NCI-H1105 treated with DMSO at 0.1 percent for 48 hours (cell line): ENCODE measurements at places on chromosomes 3 and 15.
A peak's percentile ranks its signal among the peaks of the same experiment; 100 is the strongest.

DNA sequence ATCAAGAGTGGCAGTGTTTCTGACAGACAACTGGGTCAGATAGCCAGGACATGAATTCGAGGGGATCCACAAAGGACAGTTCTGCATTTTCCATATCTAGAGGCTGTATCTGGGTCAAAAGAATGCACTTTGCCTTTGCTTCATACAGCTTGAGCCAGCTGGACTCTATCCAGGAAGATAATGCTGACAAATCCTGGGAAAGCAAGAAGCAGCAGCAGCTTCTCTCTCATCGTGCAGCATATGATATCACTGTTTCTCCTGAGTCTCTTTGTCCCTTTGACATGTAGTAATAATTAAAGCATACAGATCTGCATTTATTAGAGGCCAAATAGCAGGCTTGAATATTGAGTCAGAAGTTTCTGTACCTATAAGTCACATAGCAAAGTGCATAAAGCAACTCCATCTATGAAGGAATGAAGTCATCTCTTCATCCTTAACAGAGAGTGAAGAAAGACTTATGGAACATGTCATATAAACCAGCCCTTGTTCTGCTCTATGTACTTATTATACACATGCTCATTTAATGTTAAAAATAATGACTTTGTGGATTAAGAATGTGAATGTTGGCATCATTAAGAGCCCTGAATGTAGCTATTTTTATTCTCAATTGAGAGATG is 236.8 kb upstream of the GBE1 start:
- DNase-seq = peak; percentile 17

- DNase-seq = no peak
Measured at GRCh38 chr3:164416491-164417222, 661.6 kb downstream of the SI start.

DNA sequence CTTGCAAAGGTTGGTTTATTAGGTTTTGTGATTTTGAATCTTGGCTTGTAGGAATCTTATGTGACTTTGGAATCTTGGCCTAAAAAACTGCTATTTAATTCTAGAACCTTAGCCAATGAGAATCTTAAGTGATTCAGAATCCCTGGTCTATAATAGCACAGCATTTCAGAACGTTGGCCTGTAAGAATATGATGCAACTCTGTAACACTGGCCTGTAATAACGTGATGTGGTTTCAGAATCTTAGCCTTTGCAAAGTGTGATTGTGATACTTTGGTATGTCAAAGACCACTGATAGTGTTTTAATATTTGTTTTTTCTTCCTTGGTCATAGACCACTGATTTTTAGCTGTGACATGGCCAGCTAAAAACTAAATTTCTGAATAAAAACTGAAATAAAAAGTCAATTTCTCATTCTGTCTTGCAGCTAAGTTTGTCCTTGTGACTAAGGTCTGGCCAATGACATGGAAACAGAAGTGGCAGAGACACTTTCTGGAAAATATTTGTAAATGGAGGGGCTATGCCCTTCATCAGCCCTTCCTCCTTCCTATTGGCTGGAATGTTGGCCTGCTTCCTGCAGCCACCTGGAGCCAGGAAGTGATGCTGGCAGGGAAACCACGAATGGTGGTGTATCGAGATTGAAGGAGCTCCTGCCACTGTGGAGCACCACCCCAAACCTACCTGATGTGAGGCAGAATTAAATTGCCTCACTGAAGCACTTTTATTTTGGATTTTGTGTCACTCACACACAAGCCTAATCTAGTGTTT is 42.3 kb upstream of the CORO2B start:
- DNase-seq = no peak

GRCh38 chr15:60869851-60870250 is 359.3 kb downstream of the RORA start:
- no peak for DNase-seq

DNA sequence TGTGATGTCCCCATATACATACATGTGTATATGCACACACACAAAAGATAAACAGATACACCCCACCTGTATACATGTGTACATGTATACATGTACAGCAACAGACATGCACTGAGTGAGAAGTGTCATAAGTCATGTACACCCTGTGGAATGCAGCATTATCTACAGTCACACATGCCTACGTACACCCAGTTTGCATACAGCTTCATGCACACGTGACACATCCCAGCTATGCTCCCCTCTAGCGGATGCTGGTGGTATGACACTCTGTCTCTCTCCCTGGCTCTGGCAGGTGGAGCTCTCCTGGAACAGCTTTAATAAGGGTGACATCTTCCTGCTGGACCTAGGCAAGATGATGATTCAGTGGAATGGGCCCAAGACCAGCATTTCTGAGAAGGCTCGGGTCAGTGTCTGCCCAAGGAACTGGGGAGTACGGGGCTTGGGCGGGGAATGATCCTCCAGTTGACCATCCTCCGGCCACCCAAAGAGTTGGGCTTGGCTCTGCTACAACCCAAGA is 6.3 kb downstream of the VILL start:
- DNase-seq = peak; percentile 45

GRCh38 chr3:153448151-153448829 is 286.3 kb downstream of the RAP2B start:
- DNase-seq = no peak

- DNase-seq = no peak
Measured at GRCh38 chr3:173653781-173654180, 256.2 kb downstream of the NLGN1 start.

- no peak for DNase-seq
Measured at GRCh38 chr3:139988472-139989156, 53.6 kb downstream of the CLSTN2 start.

- no peak for DNase-seq
Measured at GRCh38 chr15:43513550-43513949, 3.9 kb upstream of the MAP1A start.

DNA sequence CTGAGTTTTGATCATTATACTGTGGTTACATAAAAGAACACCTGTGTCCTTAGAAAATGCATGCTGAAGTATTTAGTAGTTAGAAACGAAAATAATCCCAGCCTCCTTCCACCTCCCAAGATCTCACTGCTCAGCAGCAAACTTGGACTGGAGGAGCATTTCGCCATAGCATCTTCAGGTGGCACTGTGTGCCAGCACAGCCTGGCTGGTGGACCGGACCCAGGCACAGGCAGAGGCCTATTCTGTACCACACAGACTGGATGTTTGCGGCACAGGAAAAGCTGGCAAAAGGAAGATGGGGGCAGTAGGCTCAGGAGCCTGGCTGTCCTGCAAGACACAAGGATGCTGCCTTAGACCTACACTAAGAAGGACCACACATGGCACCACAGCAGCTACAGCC is 10.2 kb downstream of the STIMATE start:
- DNase-seq = no peak

DNA sequence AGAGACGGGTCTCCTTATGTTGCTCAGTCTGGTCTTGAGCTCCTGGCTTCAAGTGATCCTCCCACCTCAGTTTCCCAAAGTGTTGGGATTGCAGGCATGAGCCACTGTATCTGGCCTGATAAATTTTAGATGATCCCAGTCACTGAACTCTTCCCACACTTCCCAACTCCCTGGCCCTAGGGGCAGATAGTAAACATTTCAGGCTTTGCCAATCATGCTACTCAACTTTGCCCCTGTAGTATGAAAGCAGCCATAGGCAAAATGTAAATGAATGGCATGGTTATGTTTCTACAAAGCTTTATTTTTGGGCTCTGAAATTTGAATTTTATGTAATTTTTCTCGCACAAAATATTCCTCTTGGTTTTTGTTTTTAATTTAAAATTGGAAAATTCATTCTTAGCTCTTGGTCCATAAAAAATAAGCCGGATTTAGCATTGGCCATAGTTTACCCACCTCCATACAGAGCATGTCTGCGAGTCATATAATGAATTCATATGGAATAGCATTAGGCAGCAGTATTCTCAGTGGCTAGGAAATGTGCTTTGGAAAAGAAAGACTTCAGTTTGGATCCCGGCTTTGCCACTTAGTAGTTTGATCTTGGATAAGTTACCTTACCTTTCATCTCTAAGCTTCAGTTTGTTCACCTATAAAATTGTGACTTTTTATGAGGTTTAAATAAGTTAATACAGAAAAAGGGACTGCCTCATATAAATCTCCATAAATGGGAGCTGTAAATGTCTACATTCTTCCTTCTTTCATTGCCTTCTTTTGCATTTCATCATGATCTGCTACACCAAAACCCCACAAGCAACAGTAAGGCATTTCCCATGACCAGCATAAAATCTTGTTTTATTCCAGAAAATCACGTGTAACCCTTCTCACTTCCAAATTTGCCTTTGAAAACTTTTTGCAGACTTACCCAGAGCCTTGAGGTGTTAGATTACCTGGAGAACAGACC is 360.3 kb upstream of the TPM1 start:
- DNase-seq = no peak

DNA sequence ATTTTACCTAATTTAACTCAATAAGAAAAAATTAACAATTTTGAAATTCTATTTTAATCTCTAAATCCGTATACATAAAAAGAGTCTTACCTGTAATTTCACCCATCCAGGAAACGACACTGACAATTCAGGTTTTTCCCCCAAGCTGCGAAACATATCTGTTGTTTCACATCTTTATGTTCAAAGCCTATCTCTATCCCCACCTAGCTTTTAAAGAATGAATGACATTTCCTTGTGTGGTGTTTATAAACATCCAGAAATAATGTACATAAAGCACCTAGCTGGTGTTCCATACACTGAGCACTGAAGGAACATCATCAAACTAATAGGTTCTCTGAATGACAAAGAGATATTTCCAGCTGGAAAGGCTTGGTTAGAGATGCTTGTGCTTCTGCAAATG is 867.8 kb downstream of the SQOR start:
- DNase-seq = no peak
